ENCODE measurements at places on chromosomes 16 and 17. TPM values are rescaled to one million over a fixed set of nuclear protein-coding genes. Genes with fewer than 3 reads are reported as not detected.

The ANKRD40CL gene
- not detected for total RNA-seq

- DNase-seq = no peak
These were observed 11.1 kb downstream of the CHAD start for GRCh38 chr17:50457621-50458020.

GRCh38 chr16:75099738-75100602 lies 16.6 kb downstream of the LDHD start:
- no peak for DNase-seq

- no peak for DNase-seq
These were observed 716.3 kb downstream of the WWOX start for GRCh38 chr16:78815713-78816112.

The MYH8 gene
- total RNA-seq = not detected

Data from esophagus muscularis mucosa (tissue), 4 donors.